ENCODE measurements at places on chromosomes 1 and 21.
A peak's percentile ranks its signal among the peaks of the same experiment; 100 is the strongest.

GRCh38 chr1:183568176-183569021 is 21.9 kb downstream of the NCF2 start:
- no peak for DNase-seq

DNA sequence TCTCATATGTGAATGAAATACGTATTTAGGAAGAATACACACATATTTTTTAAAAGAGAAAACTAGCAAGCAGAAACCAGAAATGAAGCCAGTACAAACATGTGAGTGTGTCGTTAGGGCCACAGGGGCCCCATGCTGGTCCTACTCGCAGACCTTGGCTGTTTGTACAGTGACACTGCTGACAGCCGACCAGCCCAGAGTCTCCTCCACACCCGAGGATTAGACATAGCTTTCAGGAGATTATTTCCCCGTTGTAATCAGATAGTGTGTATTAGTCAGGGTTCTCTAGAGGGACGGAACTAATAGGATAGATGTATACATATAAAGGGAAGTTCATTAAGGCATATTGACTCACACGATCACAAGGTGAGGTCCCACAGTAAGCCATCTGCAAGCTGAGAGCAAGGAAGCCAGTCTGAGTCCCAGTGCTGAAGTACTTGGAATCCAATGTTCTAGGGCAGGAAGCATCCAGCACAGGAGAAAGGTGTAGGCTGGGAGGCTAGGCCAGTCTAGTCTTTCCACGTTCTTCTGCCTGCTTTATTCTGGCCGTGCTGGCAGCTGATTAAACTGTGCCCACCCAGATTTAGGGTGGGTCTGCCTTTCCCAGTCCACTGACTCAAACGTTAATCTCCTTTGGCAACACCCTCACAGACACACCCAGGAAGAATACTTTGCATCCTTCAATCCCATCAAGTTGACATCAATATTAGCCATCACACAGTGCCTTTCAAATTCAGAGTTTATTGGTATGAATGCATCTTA is 51.2 kb downstream of the DIP2A start:
- no peak for DNase-seq

GRCh38 chr1:14217384-14217783 is 381.1 kb upstream of the KAZN start:
- DNase-seq, result no peak

DNA sequence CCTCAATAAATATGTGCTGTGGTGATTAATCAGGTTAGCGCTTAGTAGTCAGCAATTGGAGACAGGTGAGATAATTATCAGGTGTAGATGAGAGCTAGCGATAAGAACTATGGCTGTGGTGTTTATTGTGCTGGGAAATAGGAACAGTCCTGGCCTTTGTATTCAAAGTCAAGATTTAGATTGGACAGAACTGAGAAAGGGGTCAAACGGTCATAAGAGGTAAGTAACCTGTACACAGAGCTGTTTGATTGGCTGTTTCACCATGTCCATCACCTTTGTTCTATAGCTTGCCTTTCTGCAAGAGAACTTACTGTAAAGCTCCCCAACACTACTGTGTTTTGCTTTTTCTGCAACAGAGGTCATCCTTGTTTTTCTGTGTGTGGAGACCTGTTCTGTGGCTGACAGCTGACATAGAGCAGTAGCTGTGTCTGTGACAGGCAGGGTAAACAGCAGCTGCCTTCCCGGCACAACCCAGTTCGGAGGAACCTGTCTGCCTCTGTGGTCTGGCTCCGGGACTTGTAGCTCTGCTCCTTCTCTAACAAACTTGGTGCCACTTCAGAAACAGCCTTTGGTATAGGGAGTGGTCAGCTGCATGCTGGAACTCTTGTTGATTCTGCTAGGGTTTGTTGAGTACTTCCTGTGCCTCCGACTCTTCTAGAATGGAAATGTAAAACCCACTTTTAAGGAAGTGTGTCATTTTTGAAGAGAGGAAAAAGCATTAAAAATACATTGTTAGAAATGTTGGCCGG is 21.1 kb upstream of the CDC42 start:
- DNase-seq, result no peak

DNA sequence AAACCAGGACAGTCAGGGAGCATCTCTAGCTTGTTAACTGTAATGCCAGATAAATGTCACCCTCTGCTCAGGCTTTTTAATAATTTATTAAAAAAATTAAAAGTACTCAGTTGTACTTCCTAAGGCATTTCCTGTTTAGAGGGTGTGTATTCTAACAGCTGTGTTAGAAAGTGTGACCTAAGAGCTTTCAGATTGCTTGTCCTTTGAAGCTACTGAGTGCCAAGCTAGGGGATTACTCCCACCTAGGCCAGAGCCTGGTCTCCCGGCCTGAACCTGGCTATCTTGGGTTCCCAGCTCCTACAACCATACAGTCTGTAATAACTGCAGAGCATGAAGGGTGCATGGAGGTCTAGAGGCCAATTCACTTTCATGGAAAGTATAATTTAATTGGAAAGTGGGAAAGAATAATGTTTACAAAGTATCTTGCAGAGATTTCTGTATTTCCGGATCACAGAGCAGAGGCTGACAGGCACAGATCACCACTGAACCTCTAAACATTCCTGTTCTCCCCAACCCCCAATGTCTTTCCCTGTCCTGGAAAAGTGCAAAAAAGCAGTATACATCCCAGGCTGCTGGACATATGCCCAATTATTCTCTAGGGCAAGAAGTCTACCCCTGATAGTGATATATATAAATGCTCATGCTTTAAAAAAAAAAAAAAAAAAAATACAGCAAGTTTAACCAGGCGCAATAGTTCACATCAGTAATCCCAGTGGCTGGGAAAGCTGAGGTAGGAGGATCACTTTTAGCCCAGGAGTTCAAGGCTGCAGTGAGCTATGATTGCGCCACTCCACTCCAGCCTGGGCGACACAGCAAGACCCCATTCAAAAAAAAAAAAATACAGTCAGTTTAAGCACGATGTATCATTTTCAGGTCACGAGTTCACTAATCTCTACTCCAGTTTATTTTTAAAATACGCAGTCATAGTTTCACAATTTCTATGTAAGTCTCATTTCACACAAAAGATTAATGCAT is 36.7 kb upstream of the RAP1A start:
- no peak for DNase-seq

DNA sequence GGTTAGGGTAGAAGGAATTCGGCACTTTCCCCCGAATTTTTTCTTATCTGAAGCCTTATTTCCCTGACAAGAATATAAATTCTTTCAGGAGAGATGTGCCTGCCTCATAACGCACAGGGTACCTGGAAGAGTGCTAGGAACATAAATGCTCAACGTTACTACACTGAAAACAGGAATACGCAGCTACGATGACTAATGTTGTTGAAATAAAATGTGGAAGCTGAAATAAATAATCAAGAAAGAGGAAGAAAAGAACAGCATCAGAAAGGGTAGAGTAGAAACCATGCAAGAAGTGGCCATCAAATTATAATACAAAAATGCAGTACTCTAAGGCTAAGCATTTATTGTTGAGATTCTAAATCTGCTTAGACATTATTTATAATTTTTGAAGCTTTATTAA is 33.9 kb downstream of the SLC66A1 start:
- no peak for DNase-seq

DNA sequence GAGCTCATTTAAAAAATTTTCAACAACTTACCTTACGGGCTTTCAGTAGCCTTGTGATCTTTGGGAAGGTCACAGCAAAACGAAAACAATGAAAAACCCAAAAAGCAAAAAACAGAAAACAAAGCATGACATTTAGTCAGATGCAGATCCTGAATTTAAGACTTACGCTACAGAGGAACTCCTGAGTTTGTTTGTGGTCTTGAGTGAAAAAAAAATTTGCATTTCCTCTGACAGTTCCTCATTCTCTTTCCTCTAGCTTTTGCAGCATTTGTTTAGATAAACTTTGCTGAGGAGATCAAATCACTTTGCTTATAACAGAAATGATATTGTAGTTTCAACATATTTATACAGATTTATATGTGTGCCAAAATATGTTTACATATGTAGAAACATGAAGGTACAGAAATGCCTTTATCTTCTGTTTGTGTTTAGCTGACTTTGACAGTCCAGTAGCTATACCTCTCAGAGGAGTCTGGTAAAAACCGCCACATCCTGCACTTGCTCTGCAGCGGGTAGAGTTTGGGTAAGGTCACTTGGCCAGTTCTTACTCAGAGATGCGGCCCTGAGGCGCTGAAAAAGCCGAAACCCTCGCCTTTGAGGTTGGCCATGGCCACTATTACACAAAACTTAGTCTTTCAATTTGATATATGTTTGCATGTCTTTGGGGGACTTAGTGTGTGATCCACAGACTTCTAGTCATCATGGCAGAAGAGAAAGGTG is 142.5 kb downstream of the TNR start:
- no peak for DNase-seq

GRCh38 chr1:18140411-18140810 is 32.8 kb downstream of the IGSF21 start:
- no peak for DNase-seq

GRCh38 chr1:216390956-216391355 is 32.3 kb downstream of the USH2A start:
- DNase-seq, result no peak

DNA sequence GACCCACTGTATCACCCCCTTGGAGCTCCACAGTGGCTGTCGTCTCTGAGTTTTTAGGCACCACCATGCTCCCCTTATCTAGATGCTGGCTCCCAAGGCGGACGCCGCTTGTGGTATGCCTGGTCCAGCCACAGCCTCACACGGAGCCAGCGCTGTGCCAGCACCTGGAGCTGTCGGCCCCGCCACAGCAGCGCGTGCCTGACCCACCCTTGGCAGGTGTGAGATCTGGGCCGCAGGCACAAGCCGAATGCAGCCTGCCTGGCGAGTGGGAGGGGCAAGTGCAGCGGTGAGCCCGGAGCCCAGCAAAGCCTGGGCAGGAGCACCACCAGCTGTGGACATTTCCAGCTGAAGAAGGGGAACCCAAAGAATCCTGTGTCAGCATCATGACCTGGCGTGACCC is 91.9 kb upstream of the BACE2 start:
- DNase-seq, result no peak

- DNase-seq, result no peak
Measured at GRCh38 chr1:14919289-14919688, 234.3 kb upstream of the TMEM51 start.

DNA sequence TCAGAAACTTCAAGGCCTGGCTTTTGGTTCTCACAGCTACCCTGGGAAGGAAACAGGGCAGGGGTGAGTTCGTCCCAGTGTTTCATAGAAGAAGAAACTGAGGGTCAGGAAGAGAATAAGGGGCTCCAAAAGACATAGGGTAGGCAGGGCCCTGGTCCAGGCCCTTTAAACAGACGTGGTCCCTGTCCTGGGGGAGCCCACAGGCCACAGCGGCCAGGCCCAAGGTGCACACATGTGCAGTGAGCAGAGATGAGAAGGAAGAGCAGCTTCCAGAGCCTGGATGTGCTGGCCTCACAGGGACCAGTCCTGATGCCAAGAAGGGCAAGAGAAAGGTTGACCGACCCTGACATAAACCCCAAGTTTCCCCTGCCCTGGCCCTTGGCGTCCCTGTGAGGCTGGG is 295.4 kb upstream of the VAMP3 start:
- no peak for DNase-seq

DNA sequence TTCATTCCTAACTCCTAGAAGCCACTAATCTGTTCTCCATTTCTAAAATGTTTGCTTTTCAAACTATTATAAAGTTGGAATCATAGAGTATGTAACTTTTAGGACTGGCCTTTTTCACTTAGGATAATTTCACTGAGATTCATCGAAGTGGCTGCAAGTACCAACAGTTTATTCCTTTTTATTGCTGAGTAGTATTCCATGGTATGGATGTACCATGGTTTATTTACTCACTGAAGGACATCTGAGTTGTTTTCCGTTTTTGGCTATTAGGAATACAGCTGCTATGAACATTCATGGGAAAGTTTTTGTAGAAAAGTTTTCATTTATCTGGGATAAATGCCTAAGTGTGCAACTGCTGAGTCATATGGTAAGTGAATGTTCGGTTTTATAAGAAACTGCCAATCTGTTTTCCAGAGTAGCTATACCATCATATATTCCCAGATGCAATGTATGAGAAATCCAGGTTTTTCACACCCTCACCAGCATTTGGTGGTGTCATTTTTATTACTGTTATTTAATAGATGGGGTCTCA is 66.3 kb downstream of the SLC27A3 start:
- DNase-seq, result no peak

DNA sequence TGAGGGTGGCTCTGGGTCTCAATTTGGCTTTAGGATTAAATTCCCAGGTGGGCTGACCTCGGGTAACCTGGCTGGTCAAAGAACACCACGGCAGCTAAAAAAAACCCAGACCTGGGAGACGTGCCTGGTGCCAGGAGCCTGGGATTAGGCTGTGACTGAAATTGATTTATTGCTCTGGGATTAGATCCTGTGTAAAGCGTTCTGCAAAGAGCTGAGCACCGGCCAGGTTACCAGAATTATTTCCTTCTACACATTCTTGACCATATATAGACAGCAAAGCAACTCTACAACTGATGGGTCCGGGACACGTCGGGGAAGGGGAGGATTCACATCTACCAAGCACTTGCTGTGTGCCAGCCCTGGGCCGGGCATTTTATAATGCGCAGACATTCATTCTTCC is 45.2 kb downstream of the TMCO4 start:
- no peak for DNase-seq

- DNase-seq, result no peak
Measured at GRCh38 chr1:150389650-150390049, 25.7 kb downstream of the RPRD2 start.

DNA sequence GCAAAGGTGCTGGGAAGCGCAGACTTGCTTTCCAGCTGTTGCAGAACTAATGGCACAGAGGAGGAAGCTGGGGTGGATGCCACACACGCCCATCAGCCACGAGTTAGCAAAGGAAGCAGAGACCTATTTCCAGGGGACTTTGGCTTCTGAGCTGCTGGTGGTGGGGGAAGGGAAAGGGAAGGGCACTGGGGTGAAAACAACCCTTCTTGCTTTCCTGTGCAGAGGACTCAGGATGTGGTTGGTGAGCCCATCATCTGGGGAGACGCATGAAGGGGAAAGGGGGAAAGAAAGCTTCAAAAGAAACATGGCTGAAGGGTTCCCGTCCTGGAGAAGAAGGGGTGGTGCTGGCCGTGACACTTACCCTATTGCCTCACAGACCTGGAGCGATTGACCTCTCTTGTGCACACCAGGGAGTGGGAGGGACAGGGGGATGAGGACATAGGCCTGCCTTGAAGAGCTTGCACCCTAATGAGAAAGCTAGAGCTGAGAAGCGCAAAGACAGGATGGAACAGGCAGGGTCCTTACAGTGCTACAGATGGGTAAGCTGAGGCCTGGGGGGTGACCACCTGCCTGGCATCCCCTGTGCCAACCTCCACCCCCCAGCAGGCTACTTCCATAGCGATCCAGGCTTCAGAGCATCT is 140.8 kb upstream of the RAB4A start:
- peak; percentile 94 for DNase-seq

GRCh38 chr1:160410406-160411005 is 10.1 kb downstream of the VANGL2 start:
- DNase-seq, result no peak

DNA sequence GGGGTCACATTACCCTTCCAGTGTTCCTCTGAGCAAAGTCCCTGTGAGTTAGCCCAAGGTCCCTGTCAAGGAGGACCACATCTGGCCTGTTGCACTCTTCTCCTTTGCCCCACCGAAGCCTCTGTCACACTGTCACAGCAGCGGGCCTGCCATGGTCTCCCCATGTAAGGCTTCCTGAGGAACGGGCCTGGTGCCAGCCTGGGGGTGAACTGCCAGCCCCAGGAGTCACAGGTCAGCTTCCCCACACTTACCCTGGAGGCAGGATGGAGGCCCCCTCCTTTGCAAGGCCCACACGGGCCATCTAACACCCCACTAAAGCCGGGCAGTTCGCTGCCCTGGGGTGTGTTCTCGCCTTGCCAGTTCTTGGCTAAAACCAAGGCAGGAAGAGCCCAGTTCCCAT is 14.1 kb downstream of the TNFRSF1B start:
- DNase-seq, result no peak

Measured in Jurkat, Clone E6-1 (cell line).